ENCODE measurements at places on chromosomes 5 and 9.

- DNase-seq = no peak
These were observed 149.4 kb upstream of the MRPS30 start for GRCh38 chr5:44659334-44659733.

DNA sequence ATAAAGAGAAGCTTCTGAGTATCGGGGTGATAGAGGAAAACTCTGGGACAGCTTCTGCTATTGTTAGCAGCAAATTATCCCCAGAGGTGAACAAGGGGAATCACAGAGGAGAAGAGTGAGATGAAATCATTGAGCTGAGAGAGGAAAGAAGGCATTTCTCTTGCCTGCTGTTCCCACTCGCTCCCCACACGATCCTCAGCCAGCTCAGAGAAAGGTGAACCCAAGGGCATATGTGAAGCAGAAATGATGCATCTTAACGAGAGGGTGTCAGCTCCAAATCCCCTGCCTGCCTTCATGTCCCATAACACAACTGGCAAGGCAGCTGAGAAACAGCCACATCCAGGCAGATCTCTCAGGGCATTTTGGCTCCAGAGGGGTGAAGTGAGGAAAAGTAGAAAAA lies 111.6 kb downstream of the BRINP1 start:
- DNase-seq = no peak

- no peak for DNase-seq
These were observed 83.3 kb upstream of the NEK6 start for GRCh38 chr9:124174433-124174832.

DNA sequence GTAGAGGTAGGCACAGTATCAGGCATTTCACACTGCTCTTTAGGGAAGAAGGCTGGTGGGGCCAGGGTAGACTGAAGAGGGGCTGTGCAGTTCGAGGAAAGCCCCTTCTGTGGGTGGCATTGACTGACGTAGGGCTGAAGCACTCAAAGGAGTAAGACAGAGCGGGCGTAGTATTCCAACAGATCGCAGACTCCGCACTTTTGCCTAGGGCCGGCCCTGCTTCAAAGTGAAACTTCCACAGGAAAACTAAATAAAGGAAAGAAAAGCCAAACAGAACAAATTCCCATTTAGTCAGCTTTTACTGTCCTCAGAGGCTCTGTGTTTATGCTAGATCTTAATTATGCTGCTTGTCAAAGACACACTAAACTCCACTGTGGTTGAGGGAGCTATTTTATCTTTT lies 493.0 kb upstream of the WWC1 start:
- no peak for DNase-seq

GRCh38 chr9:137237759-137238726 lies 3.0 kb upstream of the TUBB4B start:
- no peak for DNase-seq

DNA sequence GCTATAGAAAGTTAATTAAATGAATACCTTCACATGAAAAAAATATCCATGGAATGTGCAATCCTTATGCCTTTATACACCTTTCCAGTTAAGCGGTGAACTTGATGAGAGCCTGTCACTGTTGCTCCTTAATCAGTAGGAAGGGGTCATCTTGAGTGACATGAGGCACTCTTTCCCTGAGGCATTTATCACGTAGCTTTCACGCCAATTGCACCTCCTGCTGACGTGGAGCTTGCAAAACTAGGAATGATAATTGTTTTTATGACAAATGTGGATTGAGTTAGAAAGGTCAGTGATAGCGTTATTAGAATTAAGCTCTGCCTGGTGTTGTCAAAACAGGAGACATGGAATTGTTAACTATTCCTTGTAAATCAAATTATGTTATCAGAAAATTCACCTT lies 79.7 kb downstream of the SLF1 start:
- DNase-seq = no peak

GRCh38 chr5:143680672-143681259 lies 131.2 kb upstream of the HMHB1 start:
- no peak for DNase-seq

GRCh38 chr9:107397076-107398044 lies 92.2 kb downstream of the KLF4 start:
- no peak for DNase-seq

- no peak for DNase-seq
These were observed 60.7 kb upstream of the SYNPO start for GRCh38 chr5:150579462-150580400.

GRCh38 chr9:30944225-30944569 lies 1440.2 kb upstream of the ACO1 start:
- DNase-seq = no peak

DNA sequence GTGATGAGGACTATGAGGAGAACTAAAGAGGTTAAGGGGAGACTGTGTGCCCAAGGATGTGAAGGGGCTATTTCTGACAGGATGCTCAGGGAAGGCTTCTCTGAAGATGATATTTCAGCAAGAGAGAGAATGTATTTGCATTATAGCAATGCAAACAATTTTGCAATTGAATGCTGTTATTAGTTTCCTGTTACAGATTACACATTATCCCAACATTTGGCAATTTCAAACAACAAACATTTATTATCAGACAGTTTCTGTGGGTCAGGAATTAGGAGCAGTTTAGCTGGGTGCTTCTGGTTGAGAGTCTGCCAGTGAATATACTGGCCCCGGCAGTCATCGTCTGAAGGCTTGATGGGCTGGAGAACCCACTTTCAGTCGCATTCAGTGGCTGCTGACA lies 228.0 kb downstream of the MARCHF11 start:
- DNase-seq = no peak

- no peak for DNase-seq
These were observed 79.9 kb downstream of the RFK start for GRCh38 chr9:76314321-76314720.

DNA sequence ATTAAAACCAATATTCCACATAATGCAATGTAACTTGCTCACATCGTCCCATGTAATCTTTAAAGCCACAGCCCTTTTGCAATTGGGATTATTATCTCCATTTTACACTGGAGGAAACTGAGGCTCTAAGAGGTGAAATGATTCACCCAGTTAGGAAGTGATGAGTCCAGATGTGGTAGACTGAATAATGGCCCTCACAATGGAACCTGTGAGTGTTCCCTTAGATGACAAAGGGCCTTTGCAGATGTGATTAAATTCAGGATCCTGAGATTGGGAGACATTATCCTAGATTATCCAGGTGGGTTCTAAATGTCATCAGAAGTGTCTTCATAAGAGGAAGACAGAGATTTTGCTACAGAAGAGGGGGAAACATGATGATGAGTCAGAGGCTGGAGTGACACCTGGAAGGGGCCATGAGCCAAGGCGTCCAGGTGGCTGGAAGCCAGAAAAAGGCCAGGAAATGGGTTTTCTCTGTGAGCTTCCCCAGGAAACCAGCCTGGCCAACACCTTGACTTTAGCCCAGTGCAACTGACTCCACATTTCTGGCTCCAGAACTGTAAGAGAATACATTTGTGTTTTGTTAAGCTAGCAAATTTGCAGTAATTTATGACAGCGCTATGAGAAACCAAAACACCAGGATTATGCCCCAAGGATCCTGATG lies 139.1 kb downstream of the KCNIP1 start:
- DNase-seq = no peak

DNA sequence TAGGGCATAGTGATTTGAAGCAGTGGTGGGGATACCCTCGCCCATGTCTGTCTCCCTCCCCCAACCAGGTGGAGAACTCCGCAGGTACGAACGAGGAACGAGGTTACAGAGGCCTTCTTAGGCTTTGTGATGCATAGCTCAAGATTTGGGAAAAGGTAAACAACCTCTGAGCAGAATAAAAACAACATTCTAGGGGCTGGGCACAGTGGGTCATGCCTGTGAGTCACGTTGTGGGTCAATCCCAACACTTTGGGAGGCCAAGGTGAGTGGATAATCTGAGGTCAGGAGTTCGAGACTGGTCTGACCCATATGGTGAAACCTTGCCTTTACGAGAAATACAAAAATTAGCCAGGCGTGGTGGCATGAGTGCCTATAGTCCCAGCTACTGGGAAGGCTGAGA lies 3.6 kb upstream of the LCP2 start:
- no peak for DNase-seq

DNA sequence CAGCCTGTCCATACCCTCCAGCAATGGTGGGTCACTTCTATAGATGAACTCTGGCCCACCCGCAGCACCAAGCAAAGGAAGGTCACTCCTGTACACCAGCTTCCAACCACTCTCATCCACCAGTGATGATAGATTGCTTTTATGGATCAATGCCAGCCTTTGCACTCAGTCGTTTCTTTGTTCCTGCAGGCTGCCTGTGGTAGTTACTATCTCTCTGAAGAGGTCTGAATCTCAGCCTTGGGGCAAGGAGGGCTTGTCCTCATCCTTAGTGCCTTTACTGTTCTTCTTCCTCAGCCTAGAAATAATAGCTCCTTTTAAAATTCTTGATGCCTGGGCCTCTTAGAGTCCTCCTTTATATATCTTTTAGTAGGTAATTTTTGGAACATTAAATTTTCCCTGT lies 100.8 kb downstream of the TMC1 start:
- no peak for DNase-seq

DNA sequence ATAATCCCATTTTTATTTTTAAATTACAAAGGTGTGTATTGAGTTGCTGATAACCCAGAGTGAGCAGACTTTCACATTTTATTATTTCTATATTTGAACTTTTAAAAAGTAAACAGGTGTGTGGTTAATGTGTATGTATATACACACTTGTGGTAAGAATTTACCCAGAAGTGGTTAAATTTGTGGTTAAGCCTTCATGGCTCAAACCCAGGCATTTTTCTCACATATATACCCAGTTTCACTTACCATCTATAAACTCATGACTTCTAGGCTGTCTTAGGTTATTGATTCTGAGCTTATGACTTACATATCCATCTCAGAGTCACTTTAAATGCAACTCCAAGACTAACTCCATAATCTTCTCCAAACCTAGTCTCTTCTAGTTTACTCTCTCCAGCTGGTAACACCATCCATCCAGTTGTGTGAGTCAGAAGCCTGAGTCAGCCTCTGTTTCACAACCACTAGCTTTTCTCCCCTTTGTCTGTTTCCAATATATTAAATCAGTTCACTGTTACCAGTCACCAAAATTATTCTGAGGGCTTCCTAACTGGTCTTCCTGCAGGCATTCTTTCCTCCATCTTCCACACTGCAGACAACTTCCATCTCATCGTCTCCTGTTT lies 20.2 kb downstream of the ZBED3 start:
- peak; percentile 48 for DNase-seq

DNA sequence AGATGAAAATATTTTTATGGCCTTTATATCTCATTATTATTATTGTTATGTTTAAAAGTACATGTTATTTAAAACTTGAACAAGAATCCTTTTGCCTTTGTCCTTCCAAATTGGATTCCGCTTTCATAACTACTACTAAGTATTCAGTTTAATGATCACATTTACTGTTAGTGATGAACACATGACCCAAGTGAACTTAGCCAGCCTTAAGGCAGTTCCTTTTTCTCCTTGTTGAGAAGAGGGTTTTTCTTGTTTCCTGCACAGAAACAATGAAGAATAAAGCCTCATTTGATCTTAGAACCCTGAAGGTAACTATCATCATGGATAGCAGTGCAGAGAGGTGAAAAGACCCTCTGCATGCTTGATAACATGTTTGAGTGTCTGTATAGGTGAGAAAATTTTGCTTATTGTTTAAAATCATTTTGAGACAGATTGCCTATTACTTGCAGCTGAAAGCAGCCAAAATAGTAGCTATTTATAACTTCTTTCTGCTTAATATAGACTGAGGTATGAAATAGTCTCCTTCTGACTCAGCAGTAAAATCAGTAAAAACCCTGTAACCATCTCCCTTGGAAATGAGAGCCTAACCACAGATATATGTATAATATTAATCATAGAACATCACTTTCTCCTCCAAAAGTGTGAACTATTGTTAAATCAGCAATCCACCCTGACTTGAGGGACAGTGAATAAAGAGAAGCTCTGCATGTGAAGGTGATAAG lies 266.2 kb downstream of the SPATA31D1 start:
- no peak for DNase-seq

- DNase-seq = no peak
These were observed 571.9 kb upstream of the BRINP1 start for GRCh38 chr9:119941091-119941490.

- DNase-seq = no peak
These were observed at the start of gene ENTPD2 for GRCh38 chr9:137053944-137054931. TSS of gene ENTPD2 (minus strand) at chr9:137054061. CDS start at chr9:137053997, 64 bp downstream.

GRCh38 chr9:114098936-114099668 lies at the start of gene KIF12:
TSS of gene KIF12 (minus strand) at chr9:114099292. CDS start at chr9:114099276, 16 bp downstream.
- DNase-seq = no peak

DNA sequence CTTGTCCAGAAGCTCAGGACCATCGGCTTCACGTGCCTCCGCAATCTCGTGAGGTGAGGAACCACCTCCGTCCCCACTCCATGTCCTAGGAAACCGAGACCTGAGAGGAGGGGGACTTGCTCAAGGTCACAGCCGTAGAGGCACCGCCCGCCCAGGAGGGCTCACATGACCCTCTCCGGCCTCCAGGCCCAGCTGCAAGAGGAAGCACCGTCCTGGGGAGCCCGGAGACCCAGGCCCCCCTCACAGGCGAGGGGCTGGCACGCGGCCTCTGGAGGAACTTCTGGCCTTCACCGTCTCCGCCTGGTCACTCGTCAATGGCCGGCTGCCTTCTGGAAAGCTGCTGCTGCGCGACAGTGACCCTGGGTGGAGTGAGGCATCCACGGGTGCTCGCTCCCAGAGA lies 24.2 kb downstream of the FAM78A start:
- no peak for DNase-seq

- no peak for DNase-seq
These were observed 75.4 kb downstream of the NUDT12 start for GRCh38 chr5:103487218-103487617.

- DNase-seq = no peak
These were observed 42.3 kb upstream of the NR3C1 start for GRCh38 chr5:143445776-143446175.

- peak; percentile 53 for DNase-seq
These were observed 40.7 kb downstream of the F2RL2 start for GRCh38 chr5:76582230-76583162.

DNA sequence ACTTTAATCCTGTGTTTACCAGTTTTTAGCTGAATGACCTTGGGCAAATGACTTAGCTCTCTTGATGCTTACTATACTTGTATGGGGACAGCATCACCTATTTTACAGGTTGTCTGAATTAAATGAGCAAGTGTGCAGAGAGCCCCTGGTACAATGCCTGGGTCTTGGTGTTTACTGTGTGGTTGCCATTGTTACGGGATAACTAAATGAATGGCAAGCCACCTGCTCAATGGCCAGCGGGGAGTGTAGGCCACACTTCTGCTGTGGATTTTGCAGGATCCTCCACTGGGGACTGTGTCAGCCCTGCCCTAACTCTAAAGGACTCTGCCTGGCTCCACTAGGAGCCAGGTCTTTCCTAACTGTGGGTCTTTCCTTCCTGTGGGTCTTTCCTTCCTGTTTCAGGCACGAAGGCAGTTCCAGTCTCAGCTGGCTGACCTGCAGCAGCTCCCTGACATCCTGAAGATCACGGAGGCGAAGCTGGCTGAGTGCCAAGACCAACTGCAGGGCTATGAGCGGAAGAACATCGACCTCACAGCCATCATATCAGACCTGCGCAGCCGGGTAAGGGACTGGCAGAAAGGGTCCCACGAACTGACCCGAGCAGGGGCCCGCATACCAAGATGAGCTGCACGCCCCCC lies 10.3 kb upstream of the GLE1 start:
- no peak for DNase-seq

- no peak for DNase-seq
These were observed 4.4 kb upstream of the TMEM245 start for GRCh38 chr9:109124121-109124520.

GRCh38 chr5:173341961-173342430 lies 13.8 kb upstream of the STC2 start:
- no peak for DNase-seq

All from T-helper 2 cell (primary cell).